ENCODE measurements at places on chromosomes 13 and 19.

DNA sequence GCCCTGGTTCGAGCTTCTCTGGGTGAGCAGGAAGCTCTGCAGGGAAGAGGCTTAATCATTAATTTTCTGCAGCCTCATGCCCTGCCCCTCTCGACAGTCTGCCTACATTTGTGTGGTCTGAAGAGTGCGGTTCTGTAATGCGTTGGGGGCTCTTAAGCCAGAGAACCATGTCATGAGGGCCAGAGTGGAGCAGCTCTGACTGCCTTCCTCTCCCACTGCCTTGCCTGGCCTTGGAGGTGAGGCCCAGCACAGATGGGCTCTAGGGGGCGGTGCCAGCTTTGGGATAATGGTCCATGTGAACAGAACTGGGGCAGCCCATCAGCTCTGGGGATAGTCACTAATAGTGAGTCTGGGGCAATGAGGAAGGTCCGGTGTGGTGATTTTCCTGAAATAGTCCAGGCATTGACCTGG lies 5.7 kb downstream of the FGF9 start:
- no peak for DNase-seq

- no peak for DNase-seq
Observed at GRCh38 chr19:16358456-16358855, 33.8 kb downstream of the KLF2 start.

GRCh38 chr19:7729831-7730285 lies 2.1 kb downstream of the CLEC4G start:
- no peak for DNase-seq

- no peak for DNase-seq
Observed at GRCh38 chr13:25905611-25906010, 146.2 kb downstream of the SHISA2 start.

GRCh38 chr13:67763384-67763783 lies 533.2 kb upstream of the PCDH9 start:
- no peak for DNase-seq

DNA sequence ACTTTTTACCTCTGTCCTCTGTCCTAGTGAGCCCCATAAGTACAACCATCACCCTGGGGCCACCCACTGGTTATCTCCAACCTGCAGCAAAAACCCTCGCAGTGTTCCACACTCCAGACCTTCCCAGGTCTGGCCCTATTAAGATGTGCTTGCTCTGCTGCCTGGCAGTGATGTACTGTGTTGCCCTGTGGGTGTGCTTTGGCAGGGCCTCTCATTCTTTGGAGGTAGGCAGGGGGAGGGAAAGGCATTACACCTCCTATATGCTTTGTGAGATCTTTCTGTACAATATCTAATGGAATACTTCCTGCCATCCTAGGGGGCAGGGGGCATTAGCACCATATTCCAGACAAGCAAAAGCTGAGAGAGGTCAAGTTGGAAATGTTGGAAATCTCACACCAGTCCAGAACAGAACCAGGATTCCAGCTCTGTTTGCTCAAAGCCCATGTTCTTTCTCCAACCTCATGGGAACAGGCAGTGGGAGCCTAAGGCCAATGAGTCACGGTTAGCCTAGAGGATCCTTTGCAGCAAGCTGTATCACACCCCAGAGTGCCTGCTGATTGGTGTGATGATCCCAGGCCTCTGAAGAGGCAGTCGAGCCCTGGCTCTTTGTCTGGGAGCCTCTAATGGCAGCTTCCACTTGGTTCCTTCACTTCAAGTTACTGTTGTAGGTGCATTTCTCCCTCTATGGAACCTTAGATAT lies 59.7 kb upstream of the UBL3 start:
- no peak for DNase-seq

- no peak for DNase-seq
Observed at GRCh38 chr19:39917561-39918182, 16.8 kb downstream of the FCGBP start.

DNA sequence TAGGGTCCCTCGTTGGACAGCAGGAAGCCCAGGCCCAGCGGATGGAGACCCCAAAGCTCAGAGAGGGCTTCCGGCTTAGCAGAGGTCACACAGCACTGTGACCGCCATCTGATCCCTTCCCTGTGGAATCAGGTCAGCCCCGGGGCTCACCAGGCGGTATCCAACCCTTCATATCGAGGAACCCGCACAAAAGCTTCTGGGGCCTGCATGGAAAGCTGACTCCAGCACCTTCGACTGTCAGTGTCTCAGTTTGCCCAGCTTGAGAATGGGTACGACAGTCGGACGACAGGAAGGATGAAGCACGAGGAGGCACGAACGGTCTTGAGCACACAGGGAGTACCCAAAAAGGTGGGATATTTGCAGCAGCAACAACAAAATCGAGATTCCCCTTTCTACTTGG lies 2.6 kb downstream of the TLE5 start:
- DNase-seq = no peak

- DNase-seq = no peak
Observed at GRCh38 chr19:1428738-1429391, 9.3 kb upstream of the RPS15 start.

- DNase-seq = no peak
Observed at GRCh38 chr19:27964185-27964584, 1248.8 kb downstream of the UQCRFS1 start.

DNA sequence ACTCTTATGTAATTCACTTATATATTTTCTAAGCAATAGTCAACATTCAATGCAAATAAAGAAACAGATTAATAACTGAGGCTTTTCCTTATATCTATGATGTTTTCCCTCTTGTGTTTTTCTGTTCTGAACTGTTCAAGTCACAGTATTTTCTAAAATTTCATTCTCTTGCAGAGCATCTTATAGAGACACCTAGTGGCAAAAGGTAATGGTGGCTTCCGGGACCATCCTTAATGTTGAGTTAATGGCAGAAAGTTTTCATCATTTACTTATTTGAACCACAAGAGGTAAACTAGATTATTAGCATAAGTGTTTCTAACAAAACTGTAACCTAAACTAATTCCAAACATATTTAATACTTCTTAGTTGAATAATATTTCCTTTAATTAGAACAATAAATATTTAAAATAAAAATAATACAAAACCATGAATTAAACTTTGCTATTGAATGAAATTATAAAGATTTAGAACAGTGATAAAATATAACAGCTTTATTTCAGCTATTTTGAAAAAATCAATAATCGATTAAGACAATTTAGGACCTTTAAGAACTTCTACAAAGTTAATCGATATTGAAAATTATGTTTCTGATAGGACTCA lies 1.7 kb upstream of the SLITRK5 start:
- peak; percentile 27 for DNase-seq

GRCh38 chr13:113176280-113176679 lies 17.8 kb downstream of the PROZ start:
- DNase-seq = no peak

DNA sequence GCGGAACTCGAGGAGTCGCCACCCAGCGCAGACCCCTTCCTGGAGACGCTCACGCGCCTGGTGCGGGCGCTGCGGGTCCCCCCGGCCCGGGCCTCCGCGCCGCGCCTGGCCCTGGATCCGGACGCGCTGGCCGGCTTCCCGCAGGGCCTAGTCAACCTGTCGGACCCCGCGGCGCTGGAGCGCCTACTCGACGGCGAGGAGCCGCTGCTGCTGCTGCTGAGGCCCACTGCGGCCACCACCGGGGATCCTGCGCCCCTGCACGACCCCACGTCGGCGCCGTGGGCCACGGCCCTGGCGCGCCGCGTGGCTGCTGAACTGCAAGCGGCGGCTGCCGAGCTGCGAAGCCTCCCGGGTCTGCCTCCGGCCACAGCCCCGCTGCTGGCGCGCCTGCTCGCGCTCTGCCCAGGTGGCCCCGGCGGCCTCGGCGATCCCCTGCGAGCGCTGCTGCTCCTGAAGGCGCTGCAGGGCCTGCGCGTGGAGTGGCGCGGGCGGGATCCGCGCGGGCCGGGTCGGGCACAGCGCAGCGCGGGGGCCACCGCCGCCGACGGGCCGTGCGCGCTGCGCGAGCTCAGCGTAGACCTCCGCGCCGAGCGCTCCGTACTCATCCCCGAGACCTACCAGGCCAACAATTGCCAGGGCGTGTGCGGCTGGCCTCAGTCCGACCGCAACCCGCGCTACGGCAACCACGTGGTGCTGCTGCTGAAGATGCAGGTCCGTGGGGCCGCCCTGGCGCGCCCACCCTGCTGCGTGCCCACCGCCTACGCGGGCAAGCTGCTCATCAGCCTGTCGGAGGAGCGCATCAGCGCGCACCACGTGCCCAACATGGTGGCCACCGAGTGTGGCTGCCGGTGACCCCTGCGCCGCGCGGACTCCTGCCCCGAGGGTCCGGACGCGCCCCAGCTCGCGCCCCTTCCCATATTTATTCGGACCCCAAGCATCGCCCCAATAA lies 2.3 kb downstream of the AMH start:
- DNase-seq = no peak

DNA sequence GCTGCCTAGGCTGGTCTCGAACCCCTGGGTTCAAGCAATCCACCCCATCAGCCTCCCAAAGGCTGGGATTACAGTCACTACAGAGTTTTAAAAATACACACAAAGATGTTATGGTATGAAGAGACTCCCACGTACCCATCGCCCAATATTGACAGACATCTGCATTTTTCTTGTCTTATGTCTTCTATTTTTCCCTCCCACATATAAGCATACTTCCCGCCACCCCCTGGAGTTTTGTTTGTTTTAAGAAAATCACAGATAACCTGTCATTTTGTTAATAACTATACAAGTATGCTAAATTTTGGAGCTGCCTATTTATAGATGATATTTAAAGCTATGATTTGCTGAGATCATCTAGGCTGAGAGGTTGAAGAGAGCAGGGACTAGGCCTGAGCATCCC lies 6.2 kb upstream of the SMG9 start:
- no peak for DNase-seq

DNA sequence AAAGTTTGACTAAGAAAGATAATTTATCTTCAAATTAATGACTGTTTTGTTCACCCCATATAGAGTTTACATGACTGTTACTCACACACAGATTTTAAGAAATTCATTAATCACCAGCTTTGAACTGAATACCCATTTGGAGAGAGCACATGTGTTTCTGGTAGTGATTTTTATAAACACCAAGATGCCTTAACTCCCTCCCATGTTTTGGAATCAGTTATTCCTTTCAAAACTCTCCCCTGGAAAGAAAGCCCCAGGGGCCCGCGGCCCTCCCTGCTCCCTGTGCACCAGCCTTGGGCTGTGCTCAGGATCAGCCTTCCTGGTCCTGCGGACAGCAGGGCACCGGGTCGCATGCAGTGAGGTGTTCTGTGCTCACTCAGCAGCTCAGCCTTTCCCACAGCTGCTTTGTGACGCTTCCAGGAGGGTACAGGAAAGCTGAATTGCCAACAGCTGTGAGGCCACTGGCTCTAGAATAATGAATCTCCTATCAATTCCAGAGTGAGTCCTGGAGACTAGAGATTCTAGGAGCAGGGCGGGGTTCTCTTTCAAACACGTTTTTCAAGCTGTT lies 483.2 kb downstream of the EFNB2 start:
- DNase-seq = no peak

DNA sequence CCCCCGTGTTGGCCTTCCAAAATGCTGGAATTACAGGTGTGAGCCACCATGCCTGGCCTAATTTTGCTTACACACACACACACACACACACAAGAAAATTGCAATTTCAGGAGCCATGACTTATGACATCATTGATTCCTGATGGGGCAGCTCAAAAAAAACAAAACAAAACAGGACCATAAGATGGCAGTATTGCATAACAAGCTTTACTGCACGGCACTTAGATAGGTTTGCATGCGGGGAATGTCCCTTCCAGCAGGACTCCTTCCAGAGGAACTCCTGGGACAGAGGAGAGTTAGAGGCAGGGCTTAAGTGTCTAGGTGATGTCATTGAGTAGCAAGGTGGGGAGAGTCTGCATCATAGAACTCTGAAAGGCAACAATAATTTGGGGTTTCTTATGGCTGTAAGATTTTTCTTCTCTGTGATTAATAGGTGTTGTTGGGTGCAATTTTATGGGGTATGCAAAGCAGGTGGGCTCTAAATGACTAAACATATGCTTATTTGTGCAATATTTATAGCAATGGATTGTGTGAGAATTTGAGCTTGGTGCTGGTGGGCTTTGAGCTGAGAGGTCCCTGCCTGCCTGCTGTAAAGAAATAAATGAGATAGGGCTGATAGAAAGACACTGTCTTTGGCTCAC lies 9.0 kb upstream of the ACSBG2 start:
- DNase-seq = no peak

DNA sequence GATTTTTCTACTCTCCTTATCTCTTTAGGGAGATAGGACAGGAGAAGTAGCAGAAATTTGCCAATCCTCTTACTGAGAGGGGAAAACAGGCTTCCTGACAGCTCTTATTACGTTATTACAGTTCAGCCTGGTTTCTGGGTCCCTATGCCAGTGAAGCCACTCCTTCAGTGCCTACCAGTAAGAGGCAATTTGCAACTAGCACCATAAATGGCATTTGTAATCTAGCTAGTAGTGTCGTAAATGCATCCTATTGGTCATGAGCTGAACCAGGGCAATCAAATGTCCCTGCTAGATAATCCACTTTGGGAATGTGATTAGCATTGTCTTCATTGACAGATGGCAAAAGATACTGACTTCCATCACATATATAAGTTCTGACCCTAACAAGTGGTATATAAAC lies 428.8 kb downstream of the DCT start:
- DNase-seq = no peak

GRCh38 chr19:1855828-1856255 lies 7.5 kb downstream of the KLF16 start:
- no peak for DNase-seq

GRCh38 chr19:40264314-40265054 lies 20.7 kb downstream of the AKT2 start:
- no peak for DNase-seq

DNA sequence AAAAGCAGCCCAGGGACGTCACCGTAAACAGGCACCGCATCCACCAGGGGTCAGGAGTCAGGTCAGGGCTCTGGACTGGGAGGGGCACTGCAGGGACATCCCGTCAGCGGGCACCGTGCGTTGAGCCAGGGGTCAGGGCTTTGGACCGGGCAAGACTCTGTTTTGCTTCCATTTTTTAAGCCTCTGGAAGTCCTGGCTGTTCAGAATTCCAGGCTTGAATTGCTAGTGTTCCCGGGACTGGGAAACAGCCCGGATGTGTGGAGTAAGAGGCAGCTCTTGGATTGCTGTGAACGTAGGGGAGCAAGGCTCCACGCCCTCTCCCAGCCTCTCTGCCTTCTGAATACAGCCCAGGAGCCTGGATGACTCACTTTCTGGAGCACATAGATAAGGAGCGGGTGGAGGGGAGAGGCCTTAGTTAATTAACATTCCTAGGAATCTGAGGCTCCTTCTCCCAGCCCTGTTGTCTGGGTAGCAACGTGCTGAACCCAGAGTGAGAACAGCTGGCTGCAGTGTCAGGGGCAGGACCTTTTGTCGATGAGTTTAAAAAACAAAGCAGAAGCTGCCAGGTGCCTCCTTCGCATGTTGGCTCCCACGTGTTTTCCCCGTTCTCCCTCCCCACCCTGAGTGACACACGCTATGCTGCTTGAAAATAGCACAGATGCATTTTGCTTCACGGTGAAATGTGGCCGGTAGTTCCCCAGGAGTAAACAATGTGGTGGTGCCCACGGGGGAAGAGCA lies 21.9 kb downstream of the ATP11A start:
- DNase-seq = no peak

- DNase-seq = no peak
Observed at GRCh38 chr13:98206946-98207345, 29.9 kb upstream of the RNF113B start.
